Stimulated activated CD8-positive, alpha-beta memory T cell treated with anti-CD3 and anti-CD28 coated beads, Interleukin-15, amount 100 ng/mL, for 4 hours (primary cell): ENCODE measurements at places on chromosomes 7 and 10.

DNA sequence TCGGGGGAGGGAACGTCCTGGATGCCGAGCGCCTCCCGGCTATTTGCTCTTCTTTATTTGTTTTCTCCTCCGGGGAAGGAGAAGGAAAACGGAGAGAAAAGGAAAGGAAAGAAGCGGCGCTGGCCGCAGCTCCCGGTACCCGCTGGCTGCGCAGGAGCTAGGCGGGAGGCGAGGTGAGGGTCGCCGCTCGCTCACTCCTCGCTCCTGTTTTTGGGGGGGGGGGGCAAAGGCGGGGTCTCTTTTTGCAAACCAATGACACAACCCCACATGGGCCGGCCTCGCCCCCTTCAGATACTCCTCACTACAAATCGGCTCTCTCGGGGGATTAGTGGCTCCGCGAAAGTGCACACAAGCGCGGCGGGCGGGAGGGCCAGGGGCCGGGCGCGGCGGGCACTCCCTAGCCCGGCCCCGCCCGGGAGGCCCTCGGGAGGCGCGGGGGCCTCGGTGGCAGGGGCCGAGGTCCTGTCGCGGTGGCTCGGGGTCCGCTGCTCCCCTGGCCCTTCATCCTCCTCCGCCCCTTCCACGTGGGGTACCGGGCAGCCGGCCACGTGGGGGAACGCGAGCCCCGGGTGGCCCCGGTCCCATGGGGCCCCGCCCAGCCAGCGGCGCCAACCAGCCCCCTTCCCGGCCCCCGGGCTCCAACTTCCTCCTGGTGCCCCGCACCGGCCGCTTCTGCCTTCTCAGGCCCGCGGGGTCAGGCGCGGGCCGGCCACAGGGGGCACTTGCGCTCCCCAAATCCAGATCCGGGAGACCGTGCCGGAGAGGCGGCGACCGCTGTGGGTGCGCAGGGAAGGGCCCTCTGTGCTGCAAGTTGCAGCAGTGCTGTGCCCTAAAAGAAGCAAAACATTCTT lies 718 bp upstream of the CTBP2 start:
- DNase-seq, result no peak

GRCh38 chr7:107463139-107464078 lies 6.4 kb upstream of the GPR22 start:
- no peak for DNase-seq

DNA sequence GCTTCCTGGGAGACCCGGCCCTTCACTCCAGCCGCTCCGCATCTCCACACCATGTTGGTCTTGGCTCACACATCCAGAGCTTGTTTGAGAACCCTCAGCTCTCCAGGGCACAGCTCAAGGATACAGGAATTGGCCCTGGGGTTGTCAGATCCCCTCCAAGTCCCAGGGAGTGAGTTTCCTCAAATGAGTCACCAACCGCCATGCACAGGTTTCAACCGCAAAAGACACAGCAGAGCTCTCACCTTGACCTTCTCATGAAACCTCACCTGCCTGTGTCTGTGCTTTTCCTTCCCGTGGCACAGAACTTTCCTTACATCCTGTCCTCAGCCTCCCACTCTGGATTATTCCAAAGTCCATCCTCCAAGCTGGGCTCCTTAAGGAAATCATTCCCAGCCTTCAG lies 20.6 kb downstream of the AZGP1 start:
- no peak for DNase-seq

DNA sequence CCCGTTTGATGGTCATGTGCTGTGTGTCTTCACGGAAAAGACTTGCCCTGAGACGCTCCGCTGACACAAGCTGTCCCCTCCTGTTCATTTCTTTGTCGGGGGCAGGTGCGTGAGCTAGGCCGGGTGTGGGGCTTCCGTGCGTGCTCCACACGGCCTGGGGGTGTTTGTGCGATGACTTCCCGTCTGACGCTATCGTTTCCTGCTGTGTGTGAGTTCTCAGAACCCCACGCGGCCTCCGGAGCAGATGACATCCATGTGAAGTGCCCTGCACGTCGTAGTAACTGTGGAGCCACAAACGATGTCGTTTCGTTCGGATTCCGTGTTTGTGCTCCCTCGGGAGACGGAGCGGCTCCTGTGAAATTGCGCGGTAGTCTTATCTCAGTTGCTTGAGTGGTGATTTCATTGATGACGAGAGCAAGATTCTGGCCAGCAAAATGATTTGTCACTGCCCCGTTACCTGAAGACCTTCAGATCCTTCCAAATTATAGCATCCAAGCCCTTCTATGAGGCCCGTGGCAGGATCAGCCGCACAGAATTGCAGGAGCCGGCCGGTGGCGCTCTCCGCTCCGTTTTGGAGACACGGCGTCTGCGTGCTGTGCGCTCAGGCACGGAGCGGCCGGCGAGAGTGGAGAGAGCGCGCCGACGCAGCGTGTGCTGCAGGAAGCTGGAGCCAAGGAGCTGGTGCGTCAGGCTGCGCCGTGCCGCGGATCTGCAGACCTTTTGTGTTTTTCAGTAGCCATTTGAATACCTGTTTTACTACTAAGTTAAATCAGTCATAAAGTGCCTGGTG lies 94.9 kb downstream of the NKX6-2 start:
- DNase-seq, result no peak
